ENCODE measurements at places on chromosomes 6 and 20. TPM values are rescaled to one million over a fixed set of nuclear protein-coding genes. Genes with fewer than 3 reads are reported as not detected.
A peak's percentile ranks its signal among the peaks of the same experiment; 100 is the strongest.

GRCh38 chr6:116210750-116211425 is 43.0 kb downstream of the TSPYL4 start:
- no peak for DNase-seq

- no peak for DNase-seq
These were observed 186.9 kb upstream of the GMDS start for GRCh38 chr6:2432292-2432691.

DNA sequence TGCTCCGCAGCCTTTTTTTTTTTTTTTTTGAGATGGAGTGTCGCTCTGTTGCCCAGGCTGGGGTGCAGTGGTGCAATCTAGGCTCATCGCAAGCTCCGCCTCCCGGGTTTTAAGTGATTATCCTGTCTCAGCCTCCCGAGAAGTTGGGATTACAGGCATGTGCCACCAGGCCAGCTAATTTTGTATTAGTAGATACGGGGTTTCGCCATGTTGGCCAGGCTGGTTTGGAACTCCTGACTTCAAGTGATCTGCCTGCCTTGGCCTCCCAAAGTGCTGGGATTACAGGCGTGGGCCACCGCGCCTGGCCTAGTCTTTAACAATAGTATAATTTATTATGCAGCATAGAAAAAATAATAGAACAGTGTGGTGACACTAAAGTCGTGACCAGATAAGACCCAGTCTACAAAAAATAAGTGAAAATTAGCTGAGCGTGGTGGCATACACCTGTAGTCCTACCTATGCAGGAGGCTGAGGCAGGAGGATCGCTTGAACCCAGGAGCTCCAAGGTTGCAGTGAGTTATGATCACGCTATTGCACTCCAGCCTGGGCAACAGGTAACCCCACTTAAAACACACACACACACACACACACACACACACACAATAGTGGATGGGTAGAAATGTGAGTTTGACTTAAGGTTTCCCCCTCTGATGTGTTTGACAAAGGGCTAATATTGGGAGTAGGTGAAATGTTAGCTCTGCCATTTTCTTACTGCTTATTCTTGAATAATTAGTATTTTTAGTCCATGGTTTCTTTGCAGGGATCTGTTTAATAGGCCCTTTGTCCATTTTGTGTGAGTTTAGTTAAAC is 6.5 kb downstream of the PIM1 start:
- no peak for DNase-seq

DNA sequence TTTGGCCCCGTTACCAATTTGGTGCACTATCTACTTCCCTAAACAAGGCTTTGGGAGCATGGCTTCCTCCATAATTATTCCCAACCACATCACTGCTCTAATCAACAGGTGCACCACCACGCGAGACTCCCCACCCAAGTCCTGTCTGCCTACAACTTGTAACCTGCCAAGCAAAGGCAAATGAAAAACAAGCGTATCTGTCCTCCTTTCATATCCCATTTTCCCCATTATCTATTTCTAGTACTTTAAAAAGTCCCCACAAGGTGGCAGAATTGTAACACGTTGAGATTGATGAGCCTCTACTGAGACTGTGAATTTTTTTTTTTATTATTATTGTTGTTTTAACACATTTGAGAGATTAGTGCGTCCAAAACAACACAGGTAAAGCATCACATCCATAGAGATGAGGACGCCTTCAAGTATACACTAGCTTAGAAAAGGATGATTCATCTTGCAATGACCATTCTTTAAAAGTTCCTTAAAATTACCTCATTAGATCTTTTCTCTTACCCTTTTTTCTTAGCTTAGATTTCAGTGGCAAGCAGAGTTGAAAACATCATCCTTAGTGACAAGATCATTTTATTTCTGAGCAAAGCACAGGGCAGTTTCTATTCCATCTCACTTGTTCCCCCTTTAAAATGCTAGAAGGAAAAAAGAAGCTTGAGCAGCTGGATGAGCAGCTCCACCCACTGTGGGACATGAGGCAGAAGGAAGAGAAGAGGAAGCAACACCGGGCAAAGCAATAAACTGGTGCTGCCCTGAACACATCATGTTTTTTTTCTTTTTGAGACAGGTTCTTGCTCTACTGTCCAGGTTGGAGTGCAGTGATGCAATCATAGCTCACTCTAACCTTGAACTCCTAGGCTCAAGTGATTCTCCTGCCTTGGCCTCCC is 210.8 kb downstream of the ARHGAP18 start:
- peak; percentile 41 for DNase-seq

- no peak for DNase-seq
These were observed 9.6 kb downstream of the C6orf136 start for GRCh38 chr6:30656513-30656912.

DNA sequence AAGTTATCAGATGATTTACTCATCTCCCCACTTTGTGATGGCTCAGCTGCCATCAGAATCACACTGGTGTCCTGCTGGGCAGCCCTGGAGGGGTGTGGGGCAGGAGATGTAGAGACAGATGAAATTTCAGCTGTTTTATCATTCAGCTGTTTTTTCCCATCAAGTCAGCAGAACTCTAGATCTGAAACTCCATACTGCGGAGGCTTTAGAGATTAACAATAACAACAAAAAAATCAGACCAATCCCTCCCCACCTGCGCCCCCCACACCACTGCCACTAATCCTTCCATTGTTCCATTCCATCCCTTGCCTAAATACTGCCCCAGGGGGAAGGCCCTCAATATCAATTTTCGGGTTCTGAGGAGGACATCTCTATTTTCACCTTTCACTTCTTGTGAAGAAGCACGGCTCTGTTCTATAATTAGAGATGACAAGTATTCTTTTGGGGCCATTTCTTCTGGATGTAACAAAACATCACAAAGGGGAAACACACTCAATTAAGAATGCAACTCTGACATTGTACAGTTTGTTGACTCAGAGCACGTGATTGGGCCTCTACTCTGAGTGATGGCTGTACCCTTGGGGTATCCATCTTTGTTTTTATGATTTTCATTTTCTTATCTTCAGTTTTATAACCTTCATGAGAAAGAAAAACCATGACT is 396.3 kb downstream of the ZFAND3 start:
- no peak for DNase-seq

DNA sequence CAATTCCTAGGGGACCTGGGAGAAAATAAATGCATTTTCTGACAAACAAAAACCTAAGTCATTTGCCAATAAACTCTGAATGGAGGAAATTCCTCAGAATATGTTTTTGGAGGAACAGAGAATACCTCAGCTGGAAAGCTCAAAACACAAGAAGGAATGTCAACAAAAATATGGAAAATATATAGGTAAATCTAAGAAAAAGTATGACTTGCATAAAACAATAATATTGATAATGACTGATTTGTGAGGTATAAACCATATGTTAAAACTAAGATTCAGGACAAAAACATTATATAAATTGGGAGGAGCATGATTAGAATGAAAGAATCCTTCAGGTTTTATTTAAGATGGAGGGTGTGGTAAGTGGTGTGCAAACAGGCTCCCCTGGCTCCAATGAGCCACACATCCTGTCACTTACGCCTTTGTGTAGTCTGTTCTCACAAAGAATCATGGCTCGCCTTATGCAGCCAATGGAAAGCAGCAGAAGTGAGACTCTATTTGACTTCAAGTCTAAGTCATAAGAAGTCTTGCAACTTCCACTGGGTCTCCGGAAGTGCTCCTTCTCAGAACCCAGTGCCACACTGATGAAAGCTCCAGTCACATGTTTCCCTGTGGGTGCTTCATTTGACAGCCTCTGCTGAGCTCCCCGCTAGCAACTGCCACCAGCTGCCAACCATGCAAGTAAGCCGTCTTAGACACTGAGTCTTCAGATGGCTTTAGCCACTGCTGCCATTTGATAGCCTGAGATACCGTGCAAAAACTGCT is 8.1 kb downstream of the CFAP61 start:
- DNase-seq: no peak

- no peak for DNase-seq
These were observed 5.2 kb upstream of the RSPH4A start for GRCh38 chr6:116611056-116611455.

- no peak for DNase-seq
These were observed 135.0 kb upstream of the CCDC28A start for GRCh38 chr6:138638604-138639003.

DNA sequence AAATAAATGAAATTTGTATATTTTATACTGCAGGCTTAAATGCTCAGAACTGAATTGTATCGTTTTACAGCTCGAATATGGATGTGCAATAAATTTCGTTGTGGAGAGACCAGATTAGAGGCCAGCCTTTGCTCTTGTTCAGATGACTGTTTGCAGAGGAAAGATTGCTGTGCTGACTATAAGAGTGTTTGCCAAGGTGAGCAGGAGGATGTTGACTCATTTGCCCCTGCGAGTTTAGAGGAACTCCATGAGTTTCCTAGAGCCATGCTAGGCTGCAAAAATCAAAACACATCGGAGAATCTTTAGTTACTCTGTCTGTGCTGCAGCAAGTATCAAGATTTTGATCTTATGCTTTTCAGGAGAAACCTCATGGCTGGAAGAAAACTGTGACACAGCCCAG is 15.4 kb downstream of the ENPP3 start:
- DNase-seq: no peak

- DNase-seq: no peak
These were observed 7.4 kb downstream of the SLC52A3 start for GRCh38 chr20:760751-761417.

The TAP1 gene
- polyA plus RNA-seq: 396 TPM

The VSX1 gene
- polyA plus RNA-seq: not detected

The HDGFL1 gene
- polyA plus RNA-seq: not detected

The IMPG1 gene
- polyA plus RNA-seq: not detected

The LRFN2 gene
- 0.29 TPM for polyA plus RNA-seq

The MYMX gene
- not detected for polyA plus RNA-seq

The MARCKS gene
- not detected for polyA plus RNA-seq

Measured in CD8-positive, alpha-beta memory T cell (primary cell).